ENCODE measurements at places on chromosomes 4 and X.

DNA sequence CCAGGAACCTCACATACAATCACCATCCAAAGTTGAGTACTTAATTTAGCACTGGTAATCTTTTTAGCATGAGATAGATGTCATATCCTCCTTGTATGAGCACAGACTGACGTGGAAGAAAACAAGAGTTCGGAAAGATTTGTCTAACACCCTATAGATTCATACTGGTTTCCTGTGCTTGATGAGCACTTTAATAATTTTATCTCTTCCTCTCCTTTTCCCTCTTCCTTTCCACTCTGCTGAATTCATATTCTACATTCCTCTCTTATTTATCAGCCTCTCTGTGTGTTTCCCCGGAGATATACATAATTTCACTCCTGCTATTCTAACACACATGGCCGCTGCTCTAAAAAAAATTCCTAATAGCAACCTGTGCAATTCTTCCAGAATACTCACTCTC lies 273.9 kb downstream of the AFF2 start:
- no peak for DNase-seq

GRCh38 chr4:171876636-171877035 lies 63.4 kb downstream of the GALNTL6 start:
- DNase-seq, result no peak

GRCh38 chrX:108001218-108001814 lies 19.1 kb upstream of the TEX13B start:
- no peak for DNase-seq

DNA sequence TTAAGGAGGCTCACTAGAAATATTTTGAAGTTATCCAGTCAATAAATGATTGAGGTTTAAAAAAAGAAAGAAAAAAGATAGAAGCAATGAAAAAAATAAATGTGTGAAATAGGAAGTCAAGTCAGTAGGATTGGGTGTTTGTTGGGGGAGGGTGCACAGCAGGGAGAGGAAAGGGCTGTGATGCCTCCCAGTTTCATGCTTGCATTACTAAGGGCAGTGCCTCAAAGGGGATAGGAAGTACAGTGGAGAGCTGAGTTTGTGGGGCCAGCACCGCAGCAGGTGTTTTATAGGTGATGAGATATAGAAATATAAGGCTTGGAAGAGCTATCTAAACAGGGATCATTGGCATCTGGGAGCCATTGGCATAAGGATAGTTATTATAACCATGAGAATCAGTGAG lies 919.2 kb downstream of the STIM2 start:
- DNase-seq, result no peak

DNA sequence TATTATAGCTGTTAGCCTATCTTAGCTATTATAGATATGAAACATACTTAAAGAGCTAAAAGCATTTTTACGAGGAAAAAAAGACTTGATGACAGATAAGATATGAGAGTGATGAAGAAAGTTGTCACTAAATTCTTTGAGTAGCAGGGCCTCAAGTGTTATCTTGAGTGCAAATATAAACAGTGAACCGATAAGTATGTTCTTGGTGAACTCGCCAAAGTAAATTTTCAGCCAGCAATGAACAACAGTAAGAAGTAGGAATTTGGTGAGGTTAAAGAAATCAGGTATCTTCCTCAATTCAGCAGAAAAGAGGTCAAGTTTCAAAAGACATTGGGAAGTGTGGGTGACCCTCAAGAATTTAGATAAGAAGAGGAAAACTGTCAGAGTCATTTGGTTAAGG lies 471.8 kb upstream of the FTHL17 start:
- DNase-seq, result no peak

DNA sequence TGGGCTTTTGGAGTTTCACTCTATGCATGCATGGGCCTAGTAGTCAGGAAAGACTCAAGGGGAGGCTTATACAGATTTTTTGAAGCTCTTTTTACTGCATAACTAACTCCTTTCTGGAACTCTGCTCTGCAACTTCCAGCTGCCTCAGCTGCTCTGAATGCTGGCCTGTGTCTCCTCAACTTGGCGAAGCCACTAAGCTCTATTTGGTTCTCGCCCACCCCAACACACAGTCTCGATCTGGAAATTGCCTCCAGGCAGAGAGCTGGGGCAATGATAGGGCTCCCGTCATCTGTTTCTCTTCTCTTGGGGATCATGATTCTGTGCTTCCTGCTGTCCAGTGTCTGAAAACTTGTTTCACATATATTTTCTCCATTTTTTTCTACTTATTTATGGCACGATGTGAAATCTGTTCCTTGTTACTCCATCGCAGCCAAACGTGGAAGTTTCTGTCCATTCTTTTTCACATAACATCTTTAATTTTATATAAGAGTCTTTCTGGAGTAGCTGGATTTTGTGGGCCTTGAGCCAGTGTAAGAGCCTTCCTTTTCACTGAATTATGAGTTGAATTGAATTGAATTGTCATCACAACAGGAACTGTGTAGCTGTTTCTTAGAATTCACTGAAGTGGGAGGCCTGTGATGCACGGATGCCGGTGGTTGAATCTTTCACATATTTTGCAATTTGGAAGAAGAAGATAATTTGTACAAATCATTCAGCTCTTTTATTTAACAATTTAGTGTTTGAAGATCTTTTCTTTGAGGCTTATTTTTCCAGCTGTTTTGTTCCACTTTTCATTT lies 9.0 kb downstream of the ZNF275 start:
- no peak for DNase-seq

DNA sequence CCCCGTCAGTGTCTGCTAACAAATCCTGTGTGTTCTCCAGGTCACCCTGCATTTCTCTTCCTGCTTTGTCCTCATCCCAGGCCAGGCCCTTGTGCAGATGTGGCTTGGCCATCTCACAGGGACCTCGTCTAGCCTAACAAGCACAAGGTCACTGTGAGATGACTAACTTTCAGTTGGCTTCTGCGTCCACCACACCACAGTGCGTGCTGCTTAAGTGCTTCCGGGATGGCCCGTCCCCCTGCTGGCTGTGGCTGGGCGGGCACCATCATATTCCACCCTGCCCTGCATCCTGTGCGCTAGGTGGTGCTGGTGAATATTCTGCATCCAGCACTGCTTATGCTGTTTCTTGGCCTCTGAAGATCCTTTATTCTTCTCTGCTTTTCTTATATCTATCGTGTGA lies 33.8 kb downstream of the RBBP7 start:
- no peak for DNase-seq

GRCh38 chr4:13267091-13267490 lies 217.0 kb downstream of the RAB28 start:
- no peak for DNase-seq

DNA sequence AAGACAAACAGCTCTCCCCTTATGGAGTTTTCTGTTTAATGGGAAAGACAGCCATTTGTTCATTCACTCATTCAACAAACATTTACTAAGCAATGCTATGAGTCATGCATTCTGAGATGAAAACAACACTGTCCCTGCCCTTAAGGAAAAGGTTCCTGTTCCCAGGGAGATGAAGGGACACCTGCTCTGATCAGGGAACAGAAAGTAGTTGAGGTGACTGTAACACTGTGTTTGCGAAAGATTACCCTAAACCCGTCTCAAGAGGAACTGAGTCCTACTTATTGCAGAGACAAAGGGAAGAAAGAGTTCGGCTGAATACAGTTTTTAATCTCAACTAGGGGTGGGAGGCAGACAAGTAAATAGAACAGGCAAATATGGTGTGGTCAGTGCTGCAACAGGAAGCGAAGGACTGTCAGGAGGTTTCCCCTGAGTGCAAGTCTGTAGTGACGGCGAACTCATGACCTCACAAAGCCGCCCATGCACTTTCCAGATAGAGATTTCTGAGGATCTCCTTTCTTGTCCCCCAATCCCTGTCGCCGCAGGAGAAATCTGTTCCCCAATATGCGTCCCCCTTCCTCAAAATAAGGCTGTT lies 712 bp downstream of the STX18 start:
- DNase-seq, result no peak

GRCh38 chr4:23897564-23898109 lies 7.8 kb upstream of the PPARGC1A start:
- DNase-seq, result no peak

GRCh38 chr4:1512738-1513660 lies 106.8 kb upstream of the NKX1-1 start:
- DNase-seq, result peak; percentile 24

DNA sequence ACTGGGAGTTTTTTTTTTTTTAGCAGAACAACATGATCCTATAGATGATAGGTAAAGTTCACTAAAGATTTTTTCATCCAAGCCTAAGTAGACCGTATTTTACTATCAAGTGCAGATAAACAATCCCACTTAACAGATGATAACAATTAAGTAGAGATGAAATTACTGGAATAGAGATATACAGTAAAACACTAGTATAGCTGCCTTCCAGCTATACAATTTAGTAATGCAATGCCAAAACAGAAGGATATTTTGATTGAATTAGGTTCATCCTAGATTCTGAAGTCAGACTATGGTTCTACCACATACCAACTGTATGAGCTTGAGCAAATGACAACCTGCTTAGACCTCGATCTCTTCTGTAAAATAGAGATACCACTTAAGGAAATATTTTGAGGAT lies 24.3 kb downstream of the KLHL8 start:
- no peak for DNase-seq

GRCh38 chrX:39176105-39176504 lies 374.8 kb downstream of the MID1IP1 start:
- no peak for DNase-seq

GRCh38 chrX:1185561-1185960 lies 26.9 kb downstream of the CRLF2 start:
- DNase-seq, result no peak

- DNase-seq, result no peak
Observed at GRCh38 chr4:58809948-58810347, 1699.8 kb upstream of the IGFBP7 start.

DNA sequence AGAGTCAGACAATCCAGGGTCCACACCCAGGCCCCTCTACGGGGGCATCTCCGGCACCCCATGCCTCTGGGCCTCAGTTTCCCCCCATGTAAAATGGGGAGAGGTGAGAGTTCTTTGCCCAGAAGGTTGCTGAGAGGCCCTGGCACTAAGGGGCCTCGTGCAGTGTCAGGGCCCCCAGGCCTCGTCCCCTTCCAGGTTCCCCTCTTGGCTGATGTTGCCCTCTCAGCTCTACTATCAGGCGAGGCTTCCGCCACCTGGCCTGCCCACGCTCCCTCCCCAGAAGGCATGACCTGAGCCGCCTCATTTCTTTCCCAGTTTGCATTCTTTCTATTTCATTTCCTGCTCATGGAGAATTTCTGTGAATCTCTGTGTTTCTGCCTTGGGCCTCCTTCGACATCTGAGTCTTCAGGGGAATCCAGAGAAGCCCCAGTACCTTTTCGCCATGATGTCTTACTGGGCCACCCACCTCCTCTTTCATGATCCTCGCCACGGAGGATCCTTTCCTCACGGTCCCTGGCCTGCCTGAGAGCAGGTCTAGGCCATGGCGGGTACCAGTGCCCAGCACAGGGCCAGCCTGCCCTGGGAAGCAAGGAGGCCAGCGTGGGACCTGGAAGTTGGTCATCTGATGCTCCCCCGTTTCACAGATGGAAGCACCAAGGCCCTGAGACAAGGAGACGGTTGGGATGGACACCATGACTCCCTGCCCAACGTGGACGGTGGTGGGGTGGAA lies 21.9 kb upstream of the MRFAP1 start:
- no peak for DNase-seq

GRCh38 chr4:173464481-173464880 lies 65.5 kb downstream of the HAND2 start:
- DNase-seq, result no peak

DNA sequence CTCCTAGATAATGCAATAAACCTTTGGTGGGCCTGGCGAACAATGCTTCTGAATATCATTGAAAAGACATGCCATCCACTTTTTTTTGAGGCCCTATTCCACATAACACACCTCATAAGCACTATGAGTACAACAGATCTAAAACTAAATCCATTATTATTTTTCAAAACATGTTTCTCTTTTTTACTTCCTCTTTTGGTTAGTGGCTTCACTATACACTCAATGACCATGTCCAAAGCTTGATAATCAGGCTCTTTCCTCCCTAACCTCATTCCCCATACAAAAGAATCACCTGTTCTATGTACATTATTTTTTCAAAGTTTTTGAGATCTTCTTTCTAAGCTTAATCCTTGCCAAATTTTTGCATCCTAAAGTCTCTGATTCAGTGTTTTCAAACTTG lies 20.4 kb upstream of the NPY2R start:
- no peak for DNase-seq

DNA sequence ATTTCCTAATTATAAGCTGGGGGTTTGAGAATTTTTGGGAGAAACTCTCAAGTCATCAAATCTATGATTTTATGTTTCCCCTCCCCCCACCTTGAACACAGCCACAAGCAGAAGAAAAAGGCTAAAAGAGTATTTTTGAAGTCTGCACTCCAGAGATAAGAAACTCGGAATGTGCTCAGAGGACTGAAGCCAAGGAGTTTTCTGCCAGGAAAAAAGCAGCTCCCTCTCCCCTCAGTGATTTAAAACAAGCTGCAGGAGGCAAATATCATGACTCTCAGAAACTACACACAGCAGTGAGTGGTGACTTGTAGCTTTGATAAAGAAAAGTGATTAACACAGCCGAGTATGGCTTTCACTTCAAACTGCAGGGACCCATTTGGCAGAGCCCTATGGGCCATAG lies 800.2 kb upstream of the FTHL17 start:
- no peak for DNase-seq

DNA sequence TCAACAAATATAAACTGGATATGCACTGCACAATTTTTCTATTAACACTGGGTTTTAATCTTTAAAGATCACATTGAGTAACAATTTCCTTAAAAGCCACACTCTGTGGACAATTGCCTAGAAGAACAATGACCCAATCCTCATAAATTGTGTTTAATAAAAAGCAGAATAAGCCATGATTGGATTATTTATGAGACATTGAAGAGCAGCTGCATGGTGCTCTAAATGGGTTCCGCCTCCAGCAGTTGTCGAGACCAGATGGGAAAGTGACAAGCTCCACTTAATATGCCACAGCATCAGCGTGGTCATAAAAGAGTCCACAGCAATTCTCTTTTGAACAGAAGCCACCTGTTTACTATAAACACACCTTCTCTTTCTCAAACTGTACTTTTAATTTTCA lies 635.2 kb upstream of the FRG1 start:
- DNase-seq, result no peak

GRCh38 chr4:15883610-15884243 lies 54.8 kb downstream of the FGFBP1 start:
- no peak for DNase-seq

GRCh38 chrX:115350711-115351381 lies 61.3 kb downstream of the LUZP4 start:
- DNase-seq, result no peak

DNA sequence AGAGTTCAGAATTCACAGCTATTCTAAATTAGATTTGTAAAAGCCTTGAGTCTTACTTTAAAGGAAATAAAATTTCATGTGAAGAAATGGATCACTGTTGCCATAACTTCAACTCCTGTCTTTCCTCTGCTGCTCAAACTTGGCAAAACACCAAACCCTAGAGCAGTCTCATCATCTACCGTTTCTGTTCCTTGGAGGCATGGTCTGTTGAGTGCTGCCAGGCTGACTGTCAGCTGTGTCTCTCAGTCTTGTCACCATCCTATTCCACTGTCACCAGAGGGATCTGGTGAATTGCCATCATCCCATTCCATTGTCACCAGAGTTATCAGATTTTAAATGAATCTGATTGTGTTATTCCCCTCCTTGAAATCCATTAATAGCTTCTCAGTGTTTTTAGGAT lies 55.6 kb downstream of the STIM2 start:
- DNase-seq, result no peak

GRCh38 chr4:69056150-69056549 lies 40.1 kb upstream of the UGT2B7 start:
- no peak for DNase-seq
